Ascending aorta (tissue), 2 donors: ENCODE measurements at places on chromosomes 11 and 22.

DNA sequence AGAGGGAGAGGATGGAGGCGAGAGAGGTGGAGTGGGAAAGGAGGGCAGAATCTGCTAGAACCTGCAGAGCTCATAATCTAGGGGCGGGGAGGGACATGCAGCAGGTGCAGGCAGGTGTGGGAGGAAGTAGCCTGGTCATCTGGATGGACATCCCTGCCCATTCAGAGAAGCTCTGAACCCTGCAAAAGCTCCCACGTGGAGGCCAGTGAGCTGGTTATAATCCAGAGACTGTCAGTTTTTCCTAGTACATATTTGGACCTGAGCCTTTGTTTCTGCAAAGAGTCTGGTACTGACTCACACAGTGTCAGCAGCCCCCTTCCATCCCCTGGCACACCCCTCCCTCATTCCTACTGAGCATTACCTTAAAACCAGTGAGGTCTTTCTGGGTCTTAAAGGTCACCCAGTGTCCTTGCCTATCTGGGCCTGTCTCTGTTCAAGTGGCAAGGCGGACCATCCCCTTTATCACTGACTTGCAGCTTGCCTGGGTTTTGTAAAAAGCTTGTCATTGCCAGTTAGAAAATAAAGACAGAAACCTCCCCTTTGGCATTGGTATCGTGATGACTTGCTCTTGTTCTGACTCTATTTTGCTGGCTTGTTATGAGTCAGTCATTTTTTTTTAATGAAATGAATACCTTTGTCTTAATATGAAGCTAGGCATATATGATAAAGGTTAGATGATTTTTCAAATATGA, 26.1 kb downstream of the PTPRJ start:
- no peak for DNase-seq

DNA sequence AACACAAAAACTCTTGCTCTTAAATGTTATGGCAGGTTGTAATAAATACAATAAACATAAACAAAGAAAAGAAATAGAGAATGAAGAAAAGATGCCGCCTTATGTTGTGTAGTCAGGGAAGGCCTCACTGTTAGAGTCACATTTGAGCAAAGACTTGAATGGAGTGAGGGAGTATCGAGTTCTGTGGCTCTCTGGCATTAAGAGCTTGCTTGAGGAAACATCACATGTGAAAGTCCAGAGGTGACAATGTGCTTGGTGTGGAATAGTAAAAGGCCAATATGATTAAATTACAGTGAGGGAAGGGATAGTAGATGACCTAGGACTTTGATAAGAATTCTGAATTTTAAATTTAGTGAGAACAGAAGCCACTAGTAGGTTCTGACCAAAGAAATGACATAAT, 139.4 kb downstream of the ATG16L2 start:
- DNase-seq = no peak

GRCh38 chr11:57275582-57275981, 38.5 kb upstream of the APLNR start:
- no peak for DNase-seq

- DNase-seq = no peak
These were observed 188.9 kb downstream of the MYO18B start for GRCh38 chr22:25930788-25931310.

DNA sequence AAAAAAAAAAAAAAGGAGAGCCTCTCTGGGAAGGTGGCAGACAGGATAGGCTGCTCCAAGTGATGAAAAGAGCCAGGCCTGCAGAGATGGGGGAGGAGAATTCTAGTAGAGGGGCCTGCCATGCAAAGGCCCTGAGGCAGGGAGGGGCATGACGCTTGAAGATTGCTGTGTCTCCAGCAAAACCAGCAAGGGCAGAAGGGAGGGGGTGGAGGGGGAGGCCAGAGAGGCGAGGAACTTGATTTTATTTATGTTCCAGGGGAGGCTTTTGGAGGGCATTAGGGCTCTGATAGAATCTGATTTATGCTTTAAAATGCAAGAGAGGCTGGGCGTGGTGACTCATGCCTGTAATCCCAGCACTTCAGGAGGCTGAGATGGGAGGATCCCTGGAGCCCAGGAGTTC, 16.7 kb upstream of the PACSIN2 start:
- no peak for DNase-seq

GRCh38 chr11:66126808-66127555, 56.9 kb downstream of the PACS1 start:
- no peak for DNase-seq

- DNase-seq = no peak
These were observed 7.9 kb downstream of the GRAP2 start for GRCh38 chr22:39908737-39909136.

- DNase-seq = no peak
These were observed 116.6 kb downstream of the GALNT18 start for GRCh38 chr11:11505190-11505589.

DNA sequence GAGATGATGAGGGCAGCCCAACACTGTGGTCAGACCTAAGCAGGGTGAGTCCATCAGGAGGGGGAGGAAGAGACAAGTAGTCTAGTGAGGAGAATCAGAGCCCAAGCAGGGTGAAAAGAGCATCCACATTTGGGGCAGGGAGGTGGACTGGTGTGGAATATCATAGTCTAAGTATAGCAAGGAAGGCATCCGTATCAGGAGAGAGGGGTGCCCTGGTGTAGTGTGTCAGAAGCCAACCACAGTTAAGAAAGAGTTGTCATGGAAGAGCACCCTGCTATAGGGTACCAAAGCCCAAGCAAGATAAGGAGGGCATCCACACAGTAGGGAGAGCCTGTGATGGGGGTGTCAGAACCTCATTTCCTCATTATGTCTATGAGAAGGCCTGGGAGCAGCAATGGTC, 45.3 kb downstream of the PAK1 start:
- no peak for DNase-seq

DNA sequence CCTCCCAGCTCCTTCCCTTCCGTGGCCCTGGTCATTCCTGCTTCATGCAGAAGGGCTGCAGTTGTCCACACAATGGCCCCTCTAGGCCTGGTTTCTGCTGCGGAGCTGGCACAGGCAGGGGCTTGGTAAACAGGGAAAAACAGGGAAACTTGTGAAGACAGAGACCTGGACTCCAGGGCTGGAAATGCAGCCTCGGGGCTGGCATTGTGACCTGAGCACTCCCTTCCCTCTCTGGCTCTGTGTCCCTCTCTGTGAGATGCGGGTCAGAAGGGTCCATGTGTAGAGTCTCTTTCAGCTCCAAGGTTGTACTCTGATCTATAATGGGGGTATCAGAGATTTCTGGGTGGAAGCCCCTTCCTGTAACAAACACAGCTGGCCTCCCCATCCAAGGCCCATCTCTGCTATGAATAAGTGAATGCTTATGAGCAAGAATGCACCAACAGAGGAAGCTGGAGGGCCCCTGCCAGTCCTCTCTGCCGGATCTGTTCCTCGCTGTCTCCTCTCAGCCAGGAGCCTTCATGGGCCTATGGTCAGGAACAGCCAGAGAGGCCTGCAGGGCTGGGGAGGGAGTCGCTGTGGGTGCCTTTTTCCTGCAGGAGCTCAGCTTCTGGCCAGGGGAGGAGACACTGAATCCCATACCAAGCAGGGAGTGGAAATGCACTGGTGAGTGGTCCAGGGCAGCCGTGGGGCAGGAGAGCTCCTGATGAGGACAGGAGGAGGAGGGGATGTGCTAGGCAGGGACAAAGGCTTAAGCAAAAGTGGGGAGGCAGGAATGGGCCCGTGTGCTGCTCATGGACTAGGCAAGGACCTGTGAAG, 6.7 kb upstream of the DERL3 start:
- DNase-seq = no peak

- peak; percentile 61 for DNase-seq
These were observed 9.5 kb downstream of the EMID1 start for GRCh38 chr22:29215012-29215860.

- peak; percentile 72 for DNase-seq
These were observed 64.5 kb downstream of the AMBRA1 start for GRCh38 chr11:46529095-46529905.

- DNase-seq = peak; percentile 28
These were observed 827 bp upstream of the MUC2 start for GRCh38 chr11:1073851-1074243.

GRCh38 chr11:121722431-121723245, 269.9 kb upstream of the SORL1-AS1 start:
- DNase-seq = peak; percentile 77

- no peak for DNase-seq
These were observed 54.2 kb downstream of the PACSIN2 start for GRCh38 chr22:42960531-42961399.

DNA sequence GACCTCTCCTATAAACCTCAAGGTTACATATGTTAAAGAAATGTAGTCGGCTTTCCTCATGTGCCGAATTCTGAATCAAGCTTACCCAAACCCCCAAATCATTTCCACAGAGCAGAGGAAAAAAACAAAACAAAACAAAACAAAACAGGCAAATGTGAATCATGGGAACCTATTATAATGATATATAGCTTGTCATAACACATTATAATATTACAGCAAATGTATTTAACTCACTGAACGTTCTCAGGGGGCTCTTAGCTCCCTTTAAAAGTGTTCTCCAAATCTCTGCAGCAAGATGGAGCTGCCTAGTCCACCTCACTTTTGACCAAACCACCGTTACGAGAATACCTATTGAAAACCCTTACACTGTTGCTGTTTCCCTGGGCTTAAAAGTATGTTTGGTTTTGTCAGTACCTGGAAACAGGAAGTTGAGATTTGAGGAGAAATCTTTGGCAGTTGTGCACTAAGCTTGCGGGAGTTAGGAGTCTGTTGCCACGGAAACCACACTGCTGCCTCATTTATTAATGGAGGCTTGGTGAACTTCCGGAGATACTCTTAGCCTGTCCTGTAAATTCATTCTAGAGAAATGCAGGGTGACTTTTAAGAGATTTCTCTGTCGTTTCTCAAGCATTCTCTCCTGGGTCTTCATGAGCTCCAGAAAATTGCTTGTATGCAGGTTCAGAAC, 167.0 kb upstream of the RASSF10 start:
- no peak for DNase-seq

DNA sequence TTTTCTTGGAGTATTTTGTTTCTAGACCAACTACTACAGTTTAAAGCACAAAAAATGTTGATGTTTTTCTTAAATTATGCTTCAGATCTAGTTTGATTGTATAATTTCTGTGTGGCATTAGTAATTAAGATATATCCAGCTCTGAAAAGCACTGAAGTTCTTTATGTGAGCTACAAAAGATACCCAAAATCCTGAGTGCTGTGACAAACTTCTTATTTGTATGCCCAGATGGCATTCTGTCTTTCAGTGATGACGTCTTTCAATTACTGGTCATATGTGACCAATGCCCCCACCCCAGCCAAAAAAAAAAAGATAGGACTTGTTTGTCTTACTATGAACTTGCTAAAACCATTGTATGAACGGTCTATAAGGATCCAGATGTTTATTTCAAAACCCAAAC, 51.3 kb downstream of the BIRC2 start:
- DNase-seq = no peak

- no peak for DNase-seq
These were observed 38.1 kb upstream of the SYT7 start for GRCh38 chr11:61618978-61619377.
